ENCODE measurements at places on chromosomes 13 and 19.

GRCh38 chr13:44050450-44051063 lies 170.9 kb downstream of the LACC1 start:
- DNase-seq: peak; percentile 57

DNA sequence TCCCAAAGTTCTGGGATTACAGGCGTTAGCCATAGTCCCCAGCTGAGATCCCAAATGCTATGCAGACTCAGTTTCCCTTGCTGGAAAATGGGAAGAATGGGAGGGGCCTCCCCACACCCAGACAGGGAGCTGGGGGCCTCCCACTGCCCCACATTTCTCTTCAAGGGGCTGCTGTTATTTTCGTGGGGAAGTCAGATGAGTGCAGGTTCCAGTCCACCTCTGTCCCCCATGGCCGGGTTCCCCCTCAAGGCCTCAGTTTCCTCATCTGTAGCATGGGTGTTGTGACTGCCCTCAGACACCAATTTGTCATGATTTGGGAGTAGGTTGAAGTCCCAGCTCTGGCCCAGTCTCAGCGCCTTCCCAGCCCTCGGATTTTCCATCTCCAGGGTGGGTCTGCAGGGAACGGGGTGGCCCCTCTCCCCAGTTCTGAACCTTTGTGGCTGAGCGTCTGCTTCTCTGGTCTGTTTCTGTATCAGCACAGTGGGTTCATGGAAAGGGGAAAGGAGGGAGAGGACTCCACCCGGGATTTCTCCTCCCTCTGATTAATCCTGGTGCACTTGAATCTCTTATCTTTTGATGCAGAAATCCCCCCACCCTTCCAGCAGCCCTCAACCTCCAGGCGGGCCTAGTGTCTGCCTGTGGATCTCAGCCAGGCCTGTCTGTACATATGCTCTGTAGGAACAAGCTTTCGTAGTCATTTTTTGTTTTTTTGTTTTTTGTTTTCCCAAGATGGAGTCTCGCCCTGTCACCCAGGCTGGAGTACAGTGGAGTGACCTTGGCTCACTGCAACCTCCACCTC lies 12.2 kb downstream of the NFIC start:
- no peak for DNase-seq

- peak; percentile 68 for DNase-seq
Measured at GRCh38 chr13:105139380-105140285, 1395.8 kb downstream of the EFNB2 start.

- peak; percentile 76 for DNase-seq
Measured at GRCh38 chr19:47284324-47284899, 9.7 kb downstream of the INAFM1 start.

GRCh38 chr19:4555657-4556561 lies 3.6 kb downstream of the SEMA6B start:
- no peak for DNase-seq

- DNase-seq: no peak
Measured at GRCh38 chr19:5803441-5803751, 1.5 kb upstream of the NRTN start.

GRCh38 chr13:100396776-100397175 lies 191.8 kb downstream of the GGACT start:
- DNase-seq: no peak

All from CD4-positive, alpha-beta T cell treated with Interleukin-10 for 1 hour (primary cell).